ENCODE measurements at places on chromosomes 7 and 10.
A peak's percentile ranks its signal among the peaks of the same experiment; 100 is the strongest.

- DNase-seq: no peak
Observed at GRCh38 chr10:118680197-118680596, 74.6 kb downstream of the CACUL1 start.

GRCh38 chr7:30187513-30187912 lies 52.7 kb downstream of the MTURN start:
- DNase-seq: no peak

- no peak for DNase-seq
Observed at GRCh38 chr7:101537205-101537604, 91.9 kb downstream of the MYL10 start.

DNA sequence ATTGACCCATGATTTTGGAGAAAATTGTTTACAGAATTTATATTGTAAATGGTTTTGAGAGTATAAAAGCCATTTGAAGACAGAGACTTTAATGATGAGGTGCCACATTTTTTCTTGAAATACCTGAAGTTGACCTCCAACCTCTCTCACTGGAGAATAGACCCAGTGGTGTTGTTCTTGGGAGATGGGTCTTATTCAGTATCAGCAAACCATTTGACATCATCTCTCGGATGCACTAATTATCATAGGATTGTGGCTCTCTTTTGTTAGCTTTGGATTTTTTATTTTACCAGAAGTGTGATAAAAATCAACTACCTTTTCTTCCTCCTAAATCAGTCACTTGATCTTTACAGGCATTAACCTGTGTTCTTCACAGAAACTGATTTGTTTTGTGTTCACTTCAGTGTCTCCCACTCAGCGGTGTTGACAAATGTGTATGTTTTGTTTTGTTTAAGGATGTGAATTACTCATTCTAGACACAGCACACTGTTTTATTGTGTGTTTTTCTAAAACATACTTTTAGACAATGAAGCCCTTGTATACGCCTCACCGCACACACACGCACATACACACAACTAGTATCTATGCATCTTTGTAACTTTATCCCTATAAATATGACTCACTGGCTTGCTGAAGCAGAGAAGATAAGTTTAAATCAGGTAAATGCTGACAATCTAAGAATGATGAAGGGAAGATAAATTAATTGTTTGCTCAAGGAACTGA lies 455.6 kb downstream of the INHBA start:
- peak; percentile 46 for DNase-seq

GRCh38 chr10:44043646-44044375 lies 341.1 kb downstream of the CXCL12 start:
- no peak for DNase-seq

DNA sequence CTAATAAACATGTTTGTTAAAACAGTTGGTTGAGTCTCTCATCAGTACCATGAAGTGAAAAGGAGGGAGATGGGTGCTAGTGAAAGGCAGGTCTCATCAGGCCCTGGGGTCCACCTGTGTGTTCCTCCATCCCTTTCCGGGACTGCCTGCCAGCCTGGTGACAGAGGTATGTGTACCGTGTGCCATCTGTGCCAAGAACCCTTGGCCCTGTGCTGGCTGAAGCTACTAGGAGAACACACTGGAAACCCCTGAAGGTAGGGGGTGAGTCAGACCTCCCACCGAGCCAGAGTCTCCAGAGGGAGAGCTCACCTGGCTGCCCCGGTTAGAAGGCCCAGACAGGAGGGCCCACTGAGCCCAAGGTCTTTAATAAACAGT lies 2.3 kb downstream of the DDIT4 start:
- no peak for DNase-seq

- no peak for DNase-seq
Observed at GRCh38 chr7:153392726-153393125, 633.2 kb downstream of the ACTR3B start.

DNA sequence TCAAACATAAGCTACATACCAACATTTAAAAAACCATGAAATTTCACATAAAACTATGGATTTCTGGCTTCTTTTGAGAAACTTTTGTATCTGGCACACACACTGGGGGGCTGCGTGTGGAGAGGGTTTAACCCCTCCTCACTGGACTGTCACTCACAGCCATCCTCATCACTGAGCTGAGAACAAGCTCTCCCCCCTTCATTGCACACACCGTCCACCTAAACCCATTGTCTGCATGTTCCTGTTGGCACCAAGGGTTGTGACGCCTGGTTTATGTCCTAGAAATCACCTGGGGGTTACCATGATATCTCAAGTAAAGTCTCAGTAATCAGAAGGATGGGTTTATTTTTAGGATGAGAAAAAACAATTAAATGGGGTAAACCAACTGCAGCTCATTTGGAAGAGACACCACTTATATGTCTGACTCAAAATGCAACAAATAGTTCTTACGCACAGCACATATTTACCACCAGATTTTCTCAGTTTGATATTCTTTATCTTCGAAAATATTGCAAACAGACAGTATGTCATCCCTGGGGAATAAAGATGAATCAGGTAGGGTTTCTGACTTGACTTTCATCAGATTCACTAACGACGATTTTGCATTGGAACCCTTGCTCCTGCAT lies 218.5 kb upstream of the KLF6 start:
- DNase-seq: no peak

DNA sequence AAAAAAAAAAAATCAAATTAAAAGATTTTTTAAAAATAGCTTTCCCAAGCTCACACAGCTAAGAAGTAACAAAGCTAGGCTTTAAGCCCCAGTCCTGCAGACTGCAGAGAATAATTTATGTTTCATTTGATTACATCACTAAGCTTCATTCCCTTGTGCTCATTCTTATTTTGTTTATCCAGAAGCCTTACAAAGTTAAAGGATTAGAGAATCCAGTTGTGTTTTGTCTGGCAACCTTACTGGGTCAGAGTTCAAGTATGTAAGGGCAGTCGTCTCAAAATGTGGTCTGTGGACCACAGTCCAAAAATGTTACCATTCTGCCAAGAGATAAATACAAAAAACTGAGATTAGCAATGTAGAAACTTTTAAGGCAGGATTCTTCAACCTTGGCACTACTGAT lies 32.1 kb upstream of the EZH2 start:
- no peak for DNase-seq

DNA sequence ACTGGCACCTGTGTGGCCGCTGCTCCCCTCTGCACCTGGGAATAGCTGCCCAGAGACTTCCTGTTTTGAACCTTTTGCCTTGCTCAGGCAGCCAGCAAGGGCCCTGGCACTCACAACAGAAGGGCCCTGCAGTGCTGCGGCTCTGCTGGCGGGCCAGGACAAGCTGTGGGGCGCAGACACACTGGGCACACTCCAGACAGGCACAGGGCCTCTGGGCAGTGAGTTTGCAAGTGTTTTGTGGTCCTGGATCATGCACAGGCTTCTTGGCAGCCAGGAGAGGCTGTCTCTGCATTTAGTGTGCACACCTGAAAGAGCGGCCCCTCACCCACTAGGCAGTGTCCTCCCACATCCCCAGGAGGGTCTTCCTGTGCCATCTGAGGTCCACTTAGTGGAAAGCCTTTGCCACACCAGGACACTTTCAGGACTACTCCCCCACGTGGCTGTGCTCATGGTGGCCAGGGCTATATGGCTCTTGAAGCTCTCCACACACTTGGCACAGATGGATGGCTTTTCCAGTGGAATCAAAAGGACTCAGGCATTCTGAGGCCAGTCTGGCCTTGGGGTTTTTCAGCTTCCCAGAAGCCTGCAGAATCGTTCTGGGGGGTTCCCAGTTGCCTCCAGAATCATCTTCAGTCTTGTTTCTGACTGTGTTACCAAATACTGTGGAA lies 5.0 kb upstream of the ATP6V0E2 start:
- DNase-seq: no peak

- DNase-seq: peak; percentile 48
Observed at GRCh38 chr7:130141161-130141883, 63.9 kb downstream of the TMEM209 start.

GRCh38 chr10:76469675-76470074 lies 1038.3 kb downstream of the LRMDA start:
- DNase-seq: no peak

DNA sequence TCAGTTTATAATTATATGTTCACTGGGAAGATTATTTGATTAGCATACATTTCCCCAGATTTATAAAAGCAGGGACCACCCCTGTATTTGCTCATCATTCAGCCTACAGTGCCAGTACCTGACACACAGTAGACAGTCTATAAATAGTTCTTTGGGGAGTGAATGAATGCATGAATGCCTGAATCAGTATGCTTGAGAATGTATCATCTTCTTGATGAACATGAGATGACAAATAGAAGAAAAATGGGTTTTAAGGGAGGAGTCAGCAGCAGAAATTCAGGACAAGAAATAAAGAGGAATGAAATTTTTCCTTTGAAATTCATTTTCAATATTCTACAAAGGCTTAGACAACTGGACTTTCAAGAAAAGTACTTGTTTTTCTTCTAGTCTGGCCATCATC lies 295.8 kb upstream of the LRRTM3 start:
- DNase-seq: no peak

- DNase-seq: no peak
Observed at GRCh38 chr7:21123586-21123985, 304.3 kb upstream of the SP4 start.

GRCh38 chr10:130756651-130757050 lies 554.9 kb downstream of the TCERG1L start:
- DNase-seq: no peak

GRCh38 chr7:37248396-37248861 lies 200.2 kb downstream of the ELMO1 start:
- no peak for DNase-seq

- peak; percentile 76 for DNase-seq
Observed at GRCh38 chr10:21314906-21315644, 210.4 kb downstream of the SKIDA1 start.

- DNase-seq: no peak
Observed at GRCh38 chr10:34152434-34152833, 662.7 kb downstream of the PARD3 start.

DNA sequence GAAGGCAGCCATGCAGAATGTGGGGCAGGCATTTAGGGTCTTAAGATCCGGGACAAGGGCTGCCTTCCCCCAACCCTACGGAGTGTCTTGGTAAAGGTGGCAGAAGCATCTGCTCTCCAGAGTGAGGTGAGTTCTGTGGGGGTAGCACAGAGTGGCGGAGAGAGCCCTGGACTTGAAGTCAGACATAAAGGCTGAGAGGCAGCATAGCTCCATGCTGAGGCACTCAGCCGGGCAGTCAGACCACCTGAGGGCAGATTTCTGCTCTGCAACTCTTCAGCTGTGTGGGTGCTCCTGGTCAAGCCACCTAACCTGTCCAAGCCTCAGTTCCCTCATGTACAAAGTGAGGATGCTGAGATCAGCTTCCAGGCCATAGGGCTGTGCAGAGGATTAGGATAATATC lies 81.0 kb downstream of the CRTAC1 start:
- no peak for DNase-seq

- DNase-seq: peak; percentile 26
Observed at GRCh38 chr7:5635461-5636445, 145.7 kb downstream of the RNF216 start.

- DNase-seq: peak; percentile 73
Observed at GRCh38 chr10:102422545-102423129, 2.0 kb downstream of the FBXL15 start.

DNA sequence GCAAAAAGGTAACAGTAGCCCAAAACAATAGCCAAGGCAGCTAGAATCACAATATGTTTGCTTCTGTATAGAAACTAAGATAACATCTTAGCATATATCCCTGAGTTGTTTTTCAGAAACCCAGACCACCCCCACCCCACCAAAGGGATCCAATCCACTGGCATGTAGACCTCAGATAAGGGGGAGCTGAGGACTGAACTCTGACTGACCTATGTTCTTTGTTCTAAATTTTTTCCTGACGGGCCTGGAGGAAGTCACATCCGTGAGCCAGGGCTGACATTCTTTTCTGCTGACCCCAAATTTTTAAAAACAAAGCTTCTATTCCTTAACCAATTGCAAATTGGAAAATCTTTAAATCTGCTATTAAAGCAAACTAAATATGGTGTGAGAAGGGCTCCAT lies 493.9 kb upstream of the IGFBP3 start:
- peak; percentile 89 for DNase-seq

DNA sequence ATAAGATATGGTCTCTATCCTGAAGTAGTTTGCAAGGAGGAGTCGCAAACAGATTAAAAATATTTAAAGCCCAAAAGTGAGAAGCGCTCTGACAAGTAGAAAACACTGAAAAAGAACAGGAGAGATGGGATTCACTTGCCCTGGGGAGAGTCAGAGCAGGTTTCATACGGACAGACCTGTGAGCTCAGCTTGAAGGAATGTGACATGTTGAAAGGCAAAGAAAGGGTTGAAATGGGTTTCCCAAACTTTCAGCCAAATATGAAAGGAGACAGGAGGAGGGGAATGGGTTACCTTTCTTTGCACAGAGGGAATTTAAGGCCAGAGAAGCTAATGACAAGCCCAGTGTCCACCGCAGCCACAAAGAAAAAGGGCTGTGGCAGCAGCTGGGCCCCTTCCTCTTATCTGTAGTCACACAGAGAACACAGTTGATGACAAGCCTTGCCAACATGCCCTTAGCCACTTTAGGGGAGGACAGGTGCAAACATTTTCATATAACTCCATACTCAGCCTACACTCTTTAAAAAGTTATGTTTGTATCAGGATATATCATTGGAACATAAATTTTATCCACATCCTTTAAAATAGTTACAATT lies 14.9 kb downstream of the HOXA1 start:
- no peak for DNase-seq

DNA sequence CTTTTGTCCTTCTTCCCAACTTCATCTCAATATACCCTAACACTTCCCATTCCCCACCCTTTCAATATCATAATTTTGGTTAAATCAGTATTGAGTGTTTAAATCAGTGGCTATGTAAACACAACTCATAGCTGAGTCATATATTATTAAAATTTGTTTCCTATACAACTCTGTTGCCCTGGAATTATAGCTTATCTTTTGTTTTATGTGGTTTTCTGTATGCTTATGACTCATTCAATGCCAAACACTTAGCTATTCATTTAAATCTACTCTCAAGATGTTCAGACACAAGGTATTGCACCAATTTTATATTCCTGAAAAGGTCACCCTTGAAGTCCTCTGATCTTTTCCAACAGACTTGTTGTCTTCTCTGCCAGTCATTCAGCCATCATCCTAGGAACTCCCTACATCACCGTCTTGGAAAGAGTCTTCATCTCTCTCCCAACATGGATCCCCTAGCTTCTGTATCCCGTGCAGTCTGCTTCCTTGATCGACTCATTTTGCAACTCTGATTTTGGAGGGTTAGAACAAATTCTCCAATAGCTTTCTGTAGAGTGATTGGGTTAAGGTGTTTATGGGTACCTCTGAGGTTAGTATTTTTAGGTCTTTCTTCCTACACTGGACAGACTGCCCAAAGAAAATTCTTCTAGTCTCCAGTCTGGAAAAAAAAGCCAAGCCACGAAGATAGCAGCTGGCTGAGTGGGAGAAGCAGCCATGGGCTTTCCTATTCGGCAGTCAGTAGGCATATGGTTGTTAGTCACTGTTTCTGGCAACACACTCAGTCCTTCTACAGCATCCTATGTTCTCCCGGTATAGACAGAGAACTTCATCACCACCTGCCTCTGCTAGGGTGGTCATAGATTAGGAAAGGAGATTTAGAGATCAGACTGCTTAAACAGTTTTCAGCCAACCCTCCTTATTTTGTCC lies 102.1 kb downstream of the CRPPA start:
- DNase-seq: peak; percentile 60

DNA sequence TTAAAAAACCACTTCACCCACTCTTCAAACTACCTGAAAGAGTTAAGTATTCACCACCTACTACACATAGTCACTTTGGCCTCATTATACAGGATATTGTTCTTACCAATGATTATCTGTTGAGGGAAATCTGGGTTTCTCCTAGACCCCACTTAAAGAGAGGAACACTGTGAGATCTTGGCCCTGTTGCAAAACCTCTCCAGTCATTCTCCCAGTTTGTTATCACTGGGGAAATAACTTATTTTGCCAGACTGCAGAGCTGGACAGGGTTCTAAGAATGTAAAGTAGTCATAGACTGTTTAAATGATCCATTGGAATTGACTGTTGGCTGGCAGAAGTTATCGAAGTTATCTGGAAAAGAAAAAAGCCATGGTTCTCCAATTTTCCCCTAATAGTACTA lies 143.8 kb downstream of the HGF start:
- DNase-seq: peak; percentile 10
